ENCODE measurements at places on chromosomes 3 and 15.

GRCh38 chr15:87669846-87670245, 586.7 kb downstream of the NTRK3 start:
- no peak for DNase-seq

GRCh38 chr3:21017115-21017852, 733.7 kb downstream of the ZNF385D start:
- DNase-seq, result no peak

DNA sequence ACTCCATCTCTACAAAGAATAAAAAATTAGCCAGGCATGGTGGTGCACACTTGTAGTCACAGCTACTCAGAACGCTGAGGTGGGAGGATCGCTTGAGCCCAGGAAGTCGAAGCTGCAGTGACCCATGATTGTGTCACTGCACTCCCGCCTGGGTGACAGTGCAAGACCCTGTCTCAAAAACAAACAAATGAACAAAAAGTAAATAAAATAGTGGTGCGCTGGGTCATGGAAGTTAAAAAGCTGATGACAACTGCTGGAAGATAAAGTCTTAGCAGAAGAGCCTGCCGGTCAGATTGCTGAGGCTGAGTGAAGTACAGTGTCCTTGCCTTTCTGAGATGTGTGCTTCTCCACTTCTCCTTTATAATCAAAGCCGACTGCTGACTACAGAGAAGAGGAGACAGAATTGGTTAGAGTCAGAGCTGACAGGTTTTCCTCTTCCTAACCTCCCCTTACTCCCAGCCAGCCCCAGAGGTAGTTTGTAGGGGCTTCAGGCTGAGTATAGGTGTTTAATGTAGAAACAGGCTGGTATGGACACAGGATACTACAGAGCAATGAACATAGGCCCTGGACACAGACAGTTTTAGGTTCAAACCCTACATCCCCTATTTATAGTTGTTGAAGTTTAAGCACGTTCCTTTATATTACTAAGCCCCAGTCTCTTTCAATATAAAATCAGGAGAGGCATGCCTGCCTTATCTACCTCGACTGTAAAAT, 17.9 kb downstream of the HCLS1 start:
- no peak for DNase-seq

DNA sequence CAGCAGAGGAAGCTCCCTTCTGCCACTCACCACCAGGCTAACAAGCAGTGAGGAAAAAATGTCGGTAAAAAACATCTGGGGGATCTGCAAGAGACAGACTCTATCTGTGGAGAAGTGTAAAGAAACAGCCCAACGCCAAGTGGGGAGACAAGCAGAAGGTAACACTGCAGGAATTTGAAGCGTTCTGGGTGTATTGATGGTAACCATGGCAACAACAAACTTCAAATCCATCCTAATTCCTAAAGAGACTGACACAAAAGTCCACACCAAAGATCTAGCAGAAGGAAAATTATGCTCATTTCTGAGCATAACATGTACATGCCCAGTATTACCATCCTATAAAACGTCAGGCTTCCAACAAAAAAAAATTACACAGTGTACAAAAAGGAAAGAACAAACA, 449.3 kb downstream of the GABRB3 start:
- DNase-seq, result no peak

- DNase-seq, result no peak
These were observed 84.7 kb downstream of the EOMES start for GRCh38 chr3:27637346-27637995.

- no peak for DNase-seq
These were observed 43.0 kb downstream of the FBXL22 start for GRCh38 chr15:63640146-63640545.

DNA sequence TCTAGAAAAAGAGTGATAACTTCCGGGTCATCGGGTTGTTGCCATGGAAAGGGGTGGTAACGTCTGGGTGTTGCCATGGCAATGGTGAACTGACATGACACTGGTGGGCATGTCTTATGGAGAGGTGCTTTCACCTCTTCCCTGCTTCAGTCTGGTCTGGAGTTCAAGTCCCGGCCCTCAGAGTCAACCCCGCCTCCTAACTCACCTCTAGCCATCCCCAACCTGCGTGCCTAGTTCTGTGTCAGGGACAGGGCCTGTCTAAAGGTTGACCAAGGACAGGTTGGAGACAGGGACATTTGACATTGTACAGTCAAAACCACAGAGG, 96.0 kb downstream of the LSM3 start:
- no peak for DNase-seq

DNA sequence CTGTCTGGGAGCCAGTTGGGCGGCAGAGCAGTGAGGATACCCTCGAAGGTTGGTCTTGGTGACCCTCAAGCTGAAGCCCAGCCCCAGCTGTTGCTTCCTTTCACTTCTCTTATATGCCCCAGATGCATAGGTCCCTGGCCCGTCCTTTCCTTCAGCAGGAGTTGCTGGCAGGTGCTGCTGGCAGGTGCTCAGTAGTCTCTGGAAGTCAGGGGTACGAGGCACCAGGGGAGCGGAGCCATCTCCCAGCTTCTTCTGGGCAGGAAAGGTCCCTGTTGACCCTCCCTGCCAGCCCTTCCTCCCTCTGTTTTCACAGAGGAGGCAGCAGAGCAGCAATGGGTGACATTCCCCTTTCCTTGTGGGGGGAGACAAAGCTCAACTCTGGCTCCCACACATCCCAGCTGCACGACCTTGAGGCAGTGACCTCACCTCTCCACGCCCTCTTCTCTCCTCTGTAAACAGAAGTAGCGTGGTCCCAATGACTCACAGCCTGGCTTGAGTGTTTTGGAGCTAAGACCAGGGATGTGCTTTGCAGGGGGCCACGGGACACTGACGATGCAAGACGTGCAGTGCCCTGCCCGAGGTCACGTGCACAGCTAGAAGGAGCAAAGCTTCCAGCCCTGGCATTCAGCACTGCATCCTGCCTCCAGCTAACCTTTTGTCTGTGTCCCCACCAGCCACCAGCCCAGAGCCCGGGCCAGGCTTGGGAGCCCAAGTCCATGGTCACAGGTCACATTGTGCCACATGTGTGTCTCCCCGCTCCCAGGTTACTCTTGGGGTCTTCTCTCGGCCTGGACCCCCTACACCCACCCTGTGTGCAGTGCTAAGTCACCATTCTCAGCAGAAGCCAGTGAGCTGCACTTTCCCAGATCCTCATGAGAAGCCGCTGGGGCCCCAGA, 49.7 kb downstream of the SLC6A6 start:
- DNase-seq, result no peak

DNA sequence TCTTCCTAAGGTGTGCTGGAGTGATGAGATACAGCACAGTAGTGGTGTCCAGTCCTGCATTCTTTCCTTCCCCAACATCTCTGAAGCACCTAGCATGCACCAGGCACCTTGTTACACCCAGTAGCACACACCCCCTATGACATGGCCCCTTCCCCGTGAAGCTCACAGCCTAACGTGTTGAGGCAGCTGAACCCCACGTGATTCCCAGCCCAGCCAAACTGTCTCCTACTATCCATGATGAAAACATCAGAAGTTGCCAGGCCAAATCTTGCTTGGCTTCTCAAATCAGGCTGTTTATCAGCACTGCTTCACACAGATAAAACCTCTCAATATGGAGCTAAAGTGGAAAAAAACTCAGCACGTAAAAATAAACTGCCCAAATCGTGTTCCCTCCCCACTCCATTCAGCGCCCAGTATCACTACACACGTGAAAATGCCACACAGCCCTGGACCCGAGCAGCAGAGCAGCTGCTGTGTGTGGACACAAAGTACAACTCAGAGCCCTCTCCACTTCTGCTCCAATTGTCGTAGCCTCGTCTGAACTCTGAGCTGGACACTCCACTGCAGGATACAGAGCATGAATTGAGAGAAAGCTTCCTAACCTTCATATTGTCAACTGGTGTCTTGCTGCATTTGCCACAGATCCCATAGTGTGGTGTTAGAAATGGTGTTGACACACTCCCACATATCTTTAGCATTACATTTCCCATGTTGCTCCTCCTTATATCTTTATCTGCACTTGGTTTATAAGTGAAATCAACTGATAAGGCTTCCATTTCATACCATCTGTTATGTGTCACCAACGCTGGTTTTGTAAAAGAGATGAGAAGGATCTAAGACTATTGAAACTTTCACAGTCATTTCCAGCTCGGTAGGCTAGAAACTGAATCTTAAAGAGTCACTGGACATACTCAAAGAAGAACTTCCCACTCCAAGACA, 279.8 kb downstream of the RORA start:
- no peak for DNase-seq

GRCh38 chr3:12392101-12392878, 92.0 kb upstream of the TSEN2 start:
- no peak for DNase-seq

GRCh38 chr3:146374146-146374545, 95.2 kb downstream of the PLSCR2 start:
- DNase-seq, result no peak

DNA sequence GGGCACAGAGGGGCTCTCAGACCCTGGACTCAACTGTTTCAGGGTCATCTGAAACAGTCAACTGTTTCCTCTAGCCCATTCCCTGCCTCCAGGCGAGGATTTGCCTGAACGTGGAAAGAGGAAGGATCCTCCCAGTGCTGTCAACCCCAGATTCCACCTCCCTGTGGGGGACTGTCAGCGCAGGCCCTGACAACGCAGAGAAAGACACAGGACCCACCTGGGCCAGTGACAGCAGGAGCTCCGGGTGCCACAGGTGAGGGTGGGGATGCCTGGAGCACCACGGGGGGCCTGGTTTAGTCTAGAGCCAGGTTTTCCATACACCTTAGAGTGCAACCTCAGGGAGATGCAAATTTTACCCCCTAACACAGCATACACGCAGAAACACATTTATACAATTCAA, 19.5 kb upstream of the LAMP3 start:
- DNase-seq, result no peak

DNA sequence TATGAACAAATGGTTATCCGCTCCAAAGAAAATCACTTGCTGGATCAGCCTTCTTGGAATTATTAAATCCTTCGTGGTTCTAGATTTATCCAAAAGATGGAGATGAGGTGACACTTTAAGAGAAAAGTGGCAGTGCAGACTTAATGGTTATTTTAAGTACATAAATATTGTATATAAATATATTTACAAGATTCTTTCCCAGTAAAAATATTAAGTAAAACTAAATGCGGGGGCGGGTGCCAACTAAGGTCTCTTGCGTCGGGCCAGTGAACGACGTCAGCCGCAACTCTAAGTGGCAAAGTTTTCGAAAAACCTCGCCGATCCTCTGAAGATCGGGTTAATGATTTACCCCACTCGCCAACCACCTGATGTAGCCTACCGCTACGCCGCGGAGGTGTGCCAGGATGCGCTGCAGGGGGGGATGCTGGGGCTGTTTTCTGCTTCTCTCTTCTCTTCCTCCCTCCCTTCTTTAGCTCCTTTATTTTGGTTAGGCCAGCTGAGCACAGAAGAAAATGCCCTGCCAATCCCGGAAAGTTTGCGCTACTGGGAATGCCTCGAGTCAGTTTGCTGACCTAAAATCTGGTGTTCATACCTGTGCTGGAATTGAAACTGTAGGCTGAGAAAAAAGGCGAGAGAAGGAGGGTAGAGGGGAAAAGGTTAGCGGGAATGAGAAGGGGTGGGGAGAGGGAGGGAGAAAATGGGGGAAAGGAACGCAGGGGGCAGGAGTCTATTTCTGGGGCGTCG, 7.6 kb upstream of the FOXB1 start:
- DNase-seq, result no peak

DNA sequence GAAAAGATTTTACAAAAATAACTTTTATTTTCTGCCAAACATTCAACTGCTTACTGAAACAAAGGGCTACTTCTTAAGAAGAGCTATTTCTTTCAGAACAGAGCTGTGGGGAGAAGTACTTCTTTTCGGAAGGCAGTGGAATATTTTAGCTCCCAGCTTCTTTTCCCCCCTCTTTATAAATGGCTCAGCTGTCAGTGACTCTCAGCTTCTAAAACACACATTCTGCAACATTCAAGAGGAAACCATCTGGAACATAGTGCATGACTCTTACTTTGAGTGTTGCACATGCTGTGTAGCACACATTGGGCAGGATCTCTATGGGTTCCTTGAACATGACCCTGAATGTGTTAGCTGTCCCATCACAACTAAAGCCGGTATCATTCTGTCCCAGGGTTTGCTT, 7.0 kb upstream of the C15orf40 start:
- DNase-seq, result no peak

Data from Kasumi-1 (cell line).